ENCODE measurements at places on chromosomes 4 and X. TPM values are rescaled to one million over a fixed set of nuclear protein-coding genes. Genes with fewer than 3 reads are reported as not detected.

MAGEC2 gene
- total RNA-seq: not detected

IDH3G gene
- total RNA-seq: 107 TPM

CXorf66 gene
- not detected for total RNA-seq

SOWAHD gene
- 0.95 TPM for total RNA-seq

SPACA5 gene
- not detected for total RNA-seq

PDE6B gene
- total RNA-seq: 43.1 TPM

CWH43 gene
- not detected for total RNA-seq

CABS1 gene
- total RNA-seq: not detected

SHISA3 gene
- total RNA-seq: 13.3 TPM

IL13RA2 gene
- not detected for total RNA-seq

NAT8L gene
- total RNA-seq: 14.6 TPM

TEX13D gene
- total RNA-seq: not detected

SPIN2B gene
- total RNA-seq: 19.2 TPM

ZMAT1 gene
- 7.3 TPM for total RNA-seq

BGN gene
- total RNA-seq: 1.9 TPM

CLIC2 gene
- total RNA-seq: not detected

MAGEB2 gene
- not detected for total RNA-seq

PWWP3B gene
- total RNA-seq: 20.9 TPM

ARAP2 gene
- 3.9 TPM for total RNA-seq

RNF150 gene
- total RNA-seq: 57.4 TPM

PDLIM3 gene
- total RNA-seq: 43.2 TPM

UBA1 gene
- total RNA-seq: 324 TPM

FAM53A gene
- total RNA-seq: 7.1 TPM
